NCI-H1092 treated with DMSO at 0.1 percent for 48 hours (cell line): ENCODE measurements at places on chromosomes 7 and 10.

GRCh38 chr10:129168660-129169059 is 298.4 kb upstream of the MGMT start:
- no peak for DNase-seq

DNA sequence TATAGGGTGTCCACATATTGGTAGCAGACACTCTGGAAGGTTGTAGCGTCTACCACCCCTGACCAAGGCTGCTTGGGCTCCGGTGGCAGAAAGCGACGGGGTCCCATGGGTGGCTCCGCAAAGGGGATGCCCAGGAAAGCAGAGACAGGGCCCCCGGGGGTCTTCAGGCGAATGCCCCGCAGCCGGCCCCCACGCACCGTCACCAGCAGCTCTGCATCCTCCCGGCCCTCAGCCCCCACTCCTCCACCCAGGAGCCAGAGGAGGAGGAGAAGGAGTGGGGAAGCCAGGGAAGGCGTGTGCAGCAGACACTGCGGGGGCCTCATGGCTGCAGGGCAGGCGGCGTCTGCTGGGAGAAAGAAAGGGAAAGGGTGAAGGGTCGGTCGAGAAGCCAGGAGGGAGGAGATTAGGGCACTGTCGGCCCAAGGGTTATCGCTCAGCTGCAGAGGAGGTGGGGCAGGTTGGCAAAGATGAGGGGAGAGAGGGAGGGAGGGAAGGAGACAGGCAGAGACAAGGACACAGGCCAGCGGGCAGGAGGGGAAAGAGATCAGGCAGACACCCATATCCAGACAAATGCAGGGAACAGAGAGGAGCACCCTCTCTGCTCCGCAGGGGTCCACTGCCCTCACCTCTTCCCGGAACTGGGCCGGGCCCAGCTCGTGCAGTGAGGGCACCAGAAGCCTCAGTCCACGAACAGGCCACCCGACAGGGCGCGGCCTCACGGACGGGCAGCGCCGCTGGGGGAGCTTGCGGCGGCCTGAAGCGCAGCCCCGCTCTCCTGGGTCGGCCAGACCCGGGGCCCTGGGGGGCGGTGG is 1.6 kb downstream of the ACHE start:
- DNase-seq = no peak

DNA sequence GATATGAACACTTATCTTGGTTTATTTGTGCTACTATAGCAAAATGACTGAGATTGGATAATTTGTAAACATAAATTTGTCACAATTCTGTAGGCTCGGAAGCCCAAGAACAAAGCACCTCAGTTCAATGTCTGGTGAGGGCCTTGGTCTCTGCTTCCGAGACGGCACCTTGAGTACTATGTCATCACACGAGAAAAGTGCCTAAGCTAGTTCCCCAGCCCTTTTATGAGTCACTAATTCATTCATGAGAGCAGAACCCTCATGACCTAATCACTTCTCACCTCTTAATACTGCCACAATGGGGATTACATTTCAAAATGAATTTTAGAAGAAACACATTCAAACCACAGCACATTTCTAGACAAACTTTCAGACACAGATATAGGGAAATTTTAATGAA is 52.0 kb upstream of the PRSS1 start:
- DNase-seq = no peak

GRCh38 chr10:7458556-7458955 is 47.7 kb upstream of the SFMBT2 start:
- no peak for DNase-seq

DNA sequence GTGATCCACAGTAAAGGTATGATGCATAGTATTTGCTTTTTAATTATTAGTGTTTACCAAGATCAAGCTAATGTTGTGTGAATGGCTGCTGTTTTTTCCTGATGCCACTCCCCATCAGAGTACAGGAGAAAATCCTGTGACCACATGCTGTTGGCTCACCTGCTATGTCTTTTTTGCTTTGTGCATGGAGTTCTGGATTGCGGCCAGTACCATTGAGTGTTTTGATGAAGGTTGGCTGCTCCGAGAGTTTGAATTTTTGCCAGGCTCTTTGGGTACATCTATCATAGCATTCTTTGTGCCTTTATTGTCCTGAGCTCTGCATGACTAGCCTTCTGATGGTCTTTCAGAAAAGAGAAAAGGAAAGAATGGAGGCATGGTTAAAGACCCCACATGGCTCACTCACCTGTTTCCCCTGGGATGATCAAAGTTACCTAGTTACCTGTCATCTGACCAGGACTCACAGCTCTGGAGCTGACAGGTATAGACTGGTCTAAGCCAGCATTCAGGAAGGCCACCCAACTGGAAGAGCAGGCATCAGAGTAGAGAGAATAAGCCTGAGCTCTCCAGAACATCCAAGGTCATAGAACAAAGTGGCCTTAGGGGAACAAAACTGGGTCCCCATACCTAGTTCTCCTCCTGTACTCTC is 11.8 kb upstream of the SGPL1 start:
- DNase-seq = peak; percentile 95

GRCh38 chr7:17038160-17038782 is 156.5 kb upstream of the AGR3 start:
- DNase-seq = no peak

GRCh38 chr10:92740762-92741161 is 51.0 kb downstream of the HHEX start:
- DNase-seq = no peak

DNA sequence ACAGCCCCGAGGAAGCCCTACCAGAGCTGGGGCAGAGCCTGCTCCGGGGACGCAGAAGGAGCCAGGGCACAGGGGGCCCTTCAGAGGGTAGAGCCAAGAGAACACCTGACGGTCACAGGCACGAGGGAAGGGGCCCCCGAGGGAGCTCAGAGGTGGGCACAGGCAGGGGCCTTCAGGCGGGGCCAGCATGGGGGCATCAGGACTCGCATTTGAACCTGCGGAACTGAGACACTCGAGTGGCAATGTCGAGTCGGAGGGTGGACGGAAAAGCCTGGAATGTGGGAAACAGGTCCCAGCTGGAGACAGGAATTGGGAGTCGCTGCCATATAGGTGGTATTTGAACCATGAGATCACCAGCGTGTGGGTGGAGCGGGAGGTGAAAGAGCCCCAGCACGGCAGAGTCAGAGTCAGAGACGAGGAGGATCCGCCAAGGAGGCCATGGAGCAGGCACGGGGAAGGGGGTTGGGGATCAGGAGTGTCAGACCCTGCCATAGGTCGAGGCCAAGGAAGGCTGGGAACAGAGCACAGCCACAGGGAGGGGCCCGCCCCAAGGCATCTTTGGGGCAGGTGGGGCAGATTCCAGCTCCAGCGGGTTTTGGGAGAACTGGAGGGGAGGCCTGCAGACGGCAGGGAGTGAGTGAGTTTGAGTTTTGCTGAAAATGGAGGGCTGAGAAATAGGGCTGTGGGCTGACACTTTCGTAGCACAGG is 13.8 kb downstream of the STK32C start:
- no peak for DNase-seq

DNA sequence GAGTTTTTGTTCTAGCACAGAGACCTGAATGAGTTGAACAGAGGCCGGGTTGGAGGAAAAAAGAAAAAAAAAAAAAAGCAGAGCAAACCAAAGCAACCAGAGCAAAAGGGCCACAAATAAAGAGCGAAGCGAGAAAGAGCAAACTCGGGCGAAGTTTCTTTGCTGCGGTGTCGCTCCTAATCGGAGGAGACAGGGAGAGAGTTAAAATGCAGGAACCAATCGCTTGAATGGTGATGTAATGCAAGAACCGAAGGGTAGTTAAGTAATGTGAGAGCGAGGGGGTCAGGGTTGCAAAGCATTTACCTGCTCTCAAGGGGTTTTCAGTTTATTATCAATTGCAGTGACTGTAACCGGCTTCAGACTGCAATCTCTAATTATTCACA is 271.7 kb downstream of the TRIL start:
- no peak for DNase-seq

DNA sequence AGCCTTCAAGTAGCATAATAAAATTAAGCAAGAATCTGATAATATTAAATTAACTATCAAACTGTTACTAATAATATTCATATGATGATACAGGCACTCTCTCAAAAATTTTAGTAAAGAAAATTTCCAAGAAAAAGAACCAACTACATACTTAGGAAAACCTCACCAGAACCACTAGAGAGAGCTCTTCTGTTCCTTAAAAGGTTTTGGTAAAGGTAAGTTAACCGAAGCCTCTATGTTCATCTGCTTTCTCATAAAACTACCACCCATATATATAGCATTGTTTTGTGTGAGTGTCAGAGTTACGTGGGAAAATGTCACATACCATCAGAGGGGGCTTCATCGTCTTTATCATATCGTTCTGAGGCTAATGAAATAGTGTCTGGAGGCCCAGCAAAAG is 20.7 kb downstream of the SKAP2 start:
- peak; percentile 23 for DNase-seq

DNA sequence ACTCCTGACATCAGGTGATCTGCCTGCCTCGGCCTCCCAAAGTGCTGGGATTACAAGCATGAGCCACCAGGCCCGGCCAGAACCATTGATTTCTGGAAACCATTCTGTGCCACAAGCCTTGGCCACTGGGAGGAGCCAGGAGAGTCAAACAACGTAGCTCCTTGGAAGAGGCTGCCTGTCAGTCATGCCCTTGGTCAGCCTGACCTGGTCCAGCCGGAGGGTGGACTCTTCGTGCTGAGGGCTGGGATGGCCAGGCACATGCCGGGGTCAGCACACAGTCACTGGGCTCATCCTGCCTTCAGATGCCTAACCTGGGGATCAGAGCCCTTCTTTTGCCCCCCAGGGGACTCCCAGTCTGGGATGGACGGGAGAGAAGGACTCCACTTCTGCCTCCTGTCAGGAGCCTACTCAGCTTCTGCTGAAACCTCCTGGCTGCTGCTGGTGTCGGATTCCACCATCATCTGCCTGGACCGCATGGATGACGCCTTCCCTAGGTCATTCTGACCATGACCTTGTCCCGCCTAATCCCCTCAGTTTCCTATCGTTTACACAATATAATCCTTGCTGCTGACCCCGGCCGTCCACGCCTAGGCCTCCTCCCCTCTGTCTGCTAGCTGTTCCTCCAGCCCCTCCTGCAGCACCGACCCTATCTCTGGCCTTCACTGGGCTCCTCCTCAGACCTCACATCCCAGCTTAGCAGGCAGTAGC is 30.4 kb downstream of the TMEM270 start:
- DNase-seq = no peak
